ENCODE measurements at places on chromosomes 7 and 10. TPM values are rescaled to one million over a fixed set of nuclear protein-coding genes. Genes with fewer than 3 reads are reported as not detected.

TDRD1 gene
- total RNA-seq = not detected

FAM25G gene
- total RNA-seq = not detected

- no peaks in the 10 kb centered on the region for H3K4me1 ChIP-seq
- no peak overlapping the region for H3K27ac ChIP-seq
- H3K27me3 ChIP-seq = no peaks in the 10 kb centered on the region
- peaks cover 89% of the 10 kb centered on the region for H3K36me3 ChIP-seq
Measured at GRCh38 chr10:28600056-28600455, 67.1 kb downstream of the WAC start.

NOBOX gene
- total RNA-seq = not detected

GRCh38 chr10:27241010-27241651 is 534 bp upstream of the ACBD5 start:
- peak overlapping the region; percentile 75 for H3K4me3 ChIP-seq
- H3K27ac ChIP-seq = peak overlapping the region; percentile 86
- H3K27me3 ChIP-seq = no peaks in the 10 kb centered on the region
- no peak for DNase-seq

TIMM23 gene
- total RNA-seq = 170 TPM

DNA sequence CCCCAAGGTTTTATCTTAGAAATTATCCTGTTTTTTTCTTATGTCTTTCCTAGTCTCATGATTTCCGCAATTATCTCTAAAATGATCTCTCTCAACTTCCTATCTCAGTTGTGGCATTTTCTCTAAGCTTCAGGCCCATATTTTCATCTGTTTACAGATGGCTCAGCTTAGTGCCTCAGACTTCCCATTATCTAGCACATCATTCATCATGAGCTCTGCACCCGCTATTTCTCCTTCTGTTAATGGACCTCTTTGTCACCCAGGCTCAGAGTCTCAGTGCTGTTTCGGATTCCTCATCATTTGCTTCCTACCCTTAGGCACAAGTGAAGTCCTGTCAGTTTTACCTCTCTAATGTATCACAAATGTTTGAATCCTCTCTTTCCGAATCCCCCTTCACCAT is 84.1 kb downstream of the BMPR1A start:
- no peaks in the 10 kb centered on the region for H3K4me1 ChIP-seq
- peaks cover 26% of the 10 kb centered on the region for H3K36me3 ChIP-seq
- no peak overlapping the region for H3K4me3 ChIP-seq

DNA sequence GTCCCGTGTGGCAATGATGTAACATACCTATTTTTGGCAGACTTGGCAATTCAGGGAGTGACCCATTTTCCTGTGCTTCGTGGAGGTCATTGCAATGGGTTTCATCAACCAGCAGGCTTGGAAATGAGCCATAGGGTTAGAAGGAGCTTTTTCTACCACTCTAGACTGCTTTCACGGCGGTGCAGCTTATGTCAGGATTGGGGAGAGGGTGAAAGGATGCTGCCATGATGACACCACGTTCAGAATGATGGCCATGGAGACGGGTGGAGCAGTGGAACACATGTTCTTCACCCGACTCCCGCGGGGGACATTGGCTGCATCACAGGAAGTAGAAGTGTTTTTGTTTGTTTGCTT is 220.2 kb downstream of the EMX2 start:
- no peaks in the 10 kb centered on the region for H3K36me3 ChIP-seq
- no peak overlapping the region for H3K4me3 ChIP-seq
- no peaks in the 10 kb centered on the region for H3K27me3 ChIP-seq
- no peak overlapping the region for H3K27ac ChIP-seq
- DNase-seq = no peak

DNA sequence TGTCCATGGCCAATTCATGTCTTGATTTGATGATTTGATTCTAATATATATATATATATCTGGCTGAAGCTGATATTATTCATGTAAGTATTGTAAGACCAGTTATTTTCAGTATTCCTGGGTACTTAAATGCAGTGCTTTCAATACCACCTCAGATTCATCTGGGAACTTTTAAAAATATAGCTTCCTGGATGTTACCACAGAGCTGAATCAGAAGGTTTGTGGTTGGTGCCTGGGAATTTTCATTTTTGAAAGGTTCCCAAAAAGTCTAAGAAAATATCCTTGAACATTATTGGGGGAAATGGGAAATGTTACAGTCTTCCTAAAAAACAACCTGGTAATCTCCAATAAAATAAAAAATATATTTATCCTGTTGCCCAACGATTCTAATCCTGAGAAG is 10.7 kb upstream of the PPP3CB start:
- peaks cover 20% of the 10 kb centered on the region for H3K36me3 ChIP-seq
- no peak overlapping the region for H3K27ac ChIP-seq
- DNase-seq = no peak

LSM5 gene
- total RNA-seq = 52.0 TPM

UCMA gene
- not detected for total RNA-seq

DNA sequence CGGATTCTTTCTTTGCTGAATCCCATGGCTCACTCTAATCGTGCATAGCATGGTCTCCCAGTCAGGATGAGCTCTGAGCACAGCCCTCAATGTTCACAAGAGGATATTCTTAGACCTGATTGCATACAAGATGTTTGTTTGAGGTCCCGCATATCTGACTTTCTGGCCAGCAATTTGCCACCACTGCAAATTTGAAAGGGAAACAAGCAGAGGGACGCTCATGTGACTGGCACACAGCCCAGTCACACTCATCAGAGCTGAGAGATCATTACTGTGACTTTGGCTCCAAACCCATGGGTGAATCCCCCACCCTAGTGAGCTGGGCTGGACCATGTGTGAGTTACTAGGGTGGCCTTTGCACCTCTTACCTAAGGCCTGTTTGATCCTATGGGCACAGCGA is 9.9 kb downstream of the TAS2R41 start:
- no peaks in the 10 kb centered on the region for H3K27me3 ChIP-seq
- no peak for DNase-seq
- no peak overlapping the region for H3K27ac ChIP-seq
- H3K4me1 ChIP-seq = peaks cover 6% of the 10 kb centered on the region

DNA sequence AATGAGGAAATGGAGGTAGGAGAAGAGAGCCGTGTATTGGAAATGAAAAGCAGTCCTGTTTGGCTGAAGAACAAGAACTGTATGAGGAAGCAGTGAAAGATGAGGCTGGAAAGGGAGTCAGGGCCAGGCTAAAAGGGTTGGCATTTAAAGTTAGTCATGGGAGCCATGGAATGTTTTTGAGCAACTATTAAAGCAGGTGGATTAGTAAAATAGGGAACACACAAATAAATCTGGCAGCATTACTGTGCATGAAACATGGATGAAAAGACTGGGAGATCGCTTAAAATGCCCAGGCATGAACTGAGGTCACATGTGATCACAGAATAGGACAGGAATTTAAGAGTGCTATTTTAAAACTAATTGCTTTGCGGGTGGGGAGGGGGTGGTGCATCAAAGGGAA is 1.4 kb upstream of the IFRD1 start:
- H3K36me3 ChIP-seq = peaks cover 14% of the 10 kb centered on the region
- no peak overlapping the region for H3K27ac ChIP-seq
- no peak for DNase-seq

DNA sequence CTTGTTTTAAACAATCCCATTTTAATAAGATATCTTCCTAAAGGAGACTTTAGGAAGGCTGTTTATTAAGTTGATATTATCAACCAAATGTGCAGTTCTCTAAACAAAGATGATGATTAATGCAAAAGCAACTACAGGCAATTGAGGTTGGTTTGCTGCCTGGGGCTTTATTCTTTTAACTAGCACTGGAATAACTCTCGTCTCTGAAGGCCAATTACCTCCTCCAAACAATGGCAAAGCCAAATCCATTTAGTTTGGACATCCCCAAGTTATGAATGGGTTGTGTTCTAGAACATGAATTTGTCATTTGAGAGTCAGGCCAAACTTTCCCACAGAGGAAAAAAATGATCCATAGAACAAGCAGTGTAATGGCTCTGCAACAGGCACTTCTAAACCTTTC is 114.1 kb downstream of the SLC16A9 start:
- H3K27me3 ChIP-seq = no peaks in the 10 kb centered on the region
- H3K27ac ChIP-seq = no peak overlapping the region
- no peaks in the 10 kb centered on the region for H3K4me1 ChIP-seq
- no peaks in the 10 kb centered on the region for H3K36me3 ChIP-seq
- no peak overlapping the region for H3K4me3 ChIP-seq

MASTL gene
- total RNA-seq = 43.5 TPM

- DNase-seq = no peak
- 0 out of 2 replicates have a peak, but pooled peaks cover 4% of the 10 kb centered on the region for H3K4me1 ChIP-seq
- no peak overlapping the region for H3K27ac ChIP-seq
- H3K36me3 ChIP-seq = no peaks in the 10 kb centered on the region
- no peaks in the 10 kb centered on the region for H3K27me3 ChIP-seq
- no peak overlapping the region for H3K4me3 ChIP-seq
Measured at GRCh38 chr10:11882646-11883375, 59.7 kb downstream of the PROSER2 start.

GRCh38 chr7:24587853-24588252 is 14.6 kb downstream of the PALS2 start:
- H3K4me3 ChIP-seq = no peak overlapping the region
- no peak overlapping the region for H3K27ac ChIP-seq
- DNase-seq = no peak
- H3K36me3 ChIP-seq = no peaks in the 10 kb centered on the region

DNA sequence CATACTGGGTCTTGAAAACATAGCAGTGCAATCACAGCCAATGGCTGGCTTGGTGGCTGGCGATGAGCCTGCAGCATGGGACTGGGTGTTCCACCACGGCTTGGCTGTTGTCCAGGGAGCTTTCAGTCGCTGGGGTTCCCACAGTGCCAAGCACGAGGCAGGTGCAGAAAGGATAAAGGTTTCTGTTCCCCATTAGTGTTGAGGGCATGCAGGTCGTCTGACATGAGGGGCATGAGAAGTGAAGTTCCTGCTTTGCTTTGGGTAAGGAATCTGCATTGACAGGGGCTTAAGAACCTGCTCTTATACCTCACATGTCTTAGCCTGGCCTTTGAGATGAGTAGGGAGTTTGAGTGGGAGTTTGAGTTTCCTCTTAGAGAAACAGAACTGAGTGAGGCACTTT is 9.0 kb upstream of the CFTR start:
- H3K36me3 ChIP-seq = no peaks in the 10 kb centered on the region
- H3K4me3 ChIP-seq = no peak overlapping the region
- no peak overlapping the region for H3K27ac ChIP-seq
- DNase-seq = no peak

DNA sequence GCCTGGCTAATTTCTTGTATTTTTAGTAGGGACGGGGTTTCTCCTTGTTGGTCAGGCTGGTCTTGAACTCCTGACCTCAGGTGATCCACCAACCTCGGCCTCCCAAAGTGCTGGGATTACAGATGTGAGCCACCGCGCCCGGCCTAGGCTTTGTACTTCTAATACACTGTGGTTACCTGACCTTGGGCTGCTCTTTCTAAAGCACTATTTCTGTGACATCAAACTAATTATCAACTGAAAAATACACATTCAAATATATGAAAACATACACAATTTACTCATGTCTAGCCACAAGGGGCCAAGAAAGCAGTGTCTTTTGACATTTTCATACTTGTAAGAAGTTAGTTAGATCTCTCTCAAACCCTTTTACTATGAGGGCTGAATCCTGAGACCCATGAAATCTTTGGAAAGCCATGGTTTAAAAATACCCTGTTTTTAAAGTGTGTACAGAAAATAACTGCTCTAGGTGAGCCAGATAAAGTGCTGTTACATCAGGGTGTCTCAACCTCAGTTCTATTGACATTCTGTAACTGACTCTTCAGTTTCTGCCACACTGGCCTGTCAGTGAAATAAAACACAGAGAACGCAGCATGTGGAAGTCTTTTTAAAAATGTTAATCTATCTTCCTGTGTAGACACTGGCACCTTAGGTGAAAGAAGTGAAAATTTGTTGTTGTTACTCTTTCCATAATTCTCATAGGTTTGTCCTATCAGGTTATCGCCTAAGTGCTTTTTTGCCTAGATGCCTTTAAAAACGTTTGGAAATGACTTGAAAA is 58.8 kb downstream of the CREM start:
- DNase-seq = no peak
- H3K4me1 ChIP-seq = no peaks in the 10 kb centered on the region
- no peaks in the 10 kb centered on the region for H3K36me3 ChIP-seq
- H3K27ac ChIP-seq = no peak overlapping the region
- no peak overlapping the region for H3K4me3 ChIP-seq

- peaks cover 45% of the 10 kb centered on the region for H3K4me1 ChIP-seq
- no peak overlapping the region for H3K4me3 ChIP-seq
- DNase-seq = no peak
- peaks cover 21% of the 10 kb centered on the region for H3K36me3 ChIP-seq
- no peaks in the 10 kb centered on the region for H3K27me3 ChIP-seq
Measured at GRCh38 chr10:102619281-102619981, 24.8 kb upstream of the TRIM8 start.

GSTO2 gene
- 0.13 TPM for total RNA-seq

GRCh38 chr10:124037784-124038183 is 55.6 kb downstream of the CHST15 start:
- H3K27me3 ChIP-seq = no peaks in the 10 kb centered on the region
- no peaks in the 10 kb centered on the region for H3K4me1 ChIP-seq
- no peak overlapping the region for H3K27ac ChIP-seq
- H3K4me3 ChIP-seq = no peak overlapping the region
- no peak for DNase-seq

DNA sequence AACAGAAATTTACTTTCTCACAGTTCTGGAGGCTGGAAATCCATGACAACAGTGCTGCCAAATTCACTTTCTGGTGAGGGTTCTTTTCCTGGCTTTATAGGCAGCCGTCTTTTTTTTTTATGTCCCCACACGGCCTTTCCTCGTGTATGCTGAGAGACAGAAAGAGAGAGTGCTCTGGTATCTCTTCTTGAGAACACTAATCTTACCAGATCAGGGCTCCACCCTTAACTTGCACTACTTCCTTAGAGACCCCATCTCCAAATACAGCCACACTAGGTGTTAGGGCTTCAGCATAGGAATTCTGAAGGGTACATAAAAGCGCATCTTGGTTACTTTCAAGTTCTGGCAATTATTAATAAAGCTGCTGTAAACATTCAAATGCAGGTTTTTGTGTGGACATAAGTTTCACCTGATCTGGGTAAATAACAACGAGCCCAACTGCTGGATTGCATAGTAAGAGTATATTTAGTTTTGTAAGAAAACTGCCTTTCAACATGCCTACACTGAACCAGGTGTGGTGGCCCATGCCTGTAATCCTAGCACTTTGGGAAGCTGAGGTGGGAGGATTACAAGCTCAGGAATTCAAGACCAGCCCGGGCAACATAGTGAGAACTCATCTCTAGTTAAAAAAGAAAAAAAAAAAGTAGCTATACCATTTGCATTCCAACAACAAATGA is 8.2 kb upstream of the C1GALT1 start:
- DNase-seq = no peak
- H3K27ac ChIP-seq = no peak overlapping the region
- no peaks in the 10 kb centered on the region for H3K27me3 ChIP-seq
- H3K4me3 ChIP-seq = no peak overlapping the region

PDK4 gene
- not detected for total RNA-seq

SHH gene
- total RNA-seq = not detected

NANOS1 gene
- total RNA-seq = 0.71 TPM

- no peak for DNase-seq
- H3K4me1 ChIP-seq = no peaks in the 10 kb centered on the region
- no peak overlapping the region for H3K27ac ChIP-seq
- no peak overlapping the region for H3K4me3 ChIP-seq
- H3K27me3 ChIP-seq = no peaks in the 10 kb centered on the region
Measured at GRCh38 chr10:94963901-94964300, 25.4 kb downstream of the CYP2C9 start.

AGR3 gene
- not detected for total RNA-seq

ENKUR gene
- total RNA-seq = not detected

MRPS33 gene
- total RNA-seq = 30.7 TPM

Measured in SJSA1 (cell line).